Ascending aorta (tissue), 2 donors: ENCODE measurements at places on chromosomes 2 and 18. TPM values are rescaled to one million over a fixed set of nuclear protein-coding genes. Genes with fewer than 3 reads are reported as not detected.

DNA sequence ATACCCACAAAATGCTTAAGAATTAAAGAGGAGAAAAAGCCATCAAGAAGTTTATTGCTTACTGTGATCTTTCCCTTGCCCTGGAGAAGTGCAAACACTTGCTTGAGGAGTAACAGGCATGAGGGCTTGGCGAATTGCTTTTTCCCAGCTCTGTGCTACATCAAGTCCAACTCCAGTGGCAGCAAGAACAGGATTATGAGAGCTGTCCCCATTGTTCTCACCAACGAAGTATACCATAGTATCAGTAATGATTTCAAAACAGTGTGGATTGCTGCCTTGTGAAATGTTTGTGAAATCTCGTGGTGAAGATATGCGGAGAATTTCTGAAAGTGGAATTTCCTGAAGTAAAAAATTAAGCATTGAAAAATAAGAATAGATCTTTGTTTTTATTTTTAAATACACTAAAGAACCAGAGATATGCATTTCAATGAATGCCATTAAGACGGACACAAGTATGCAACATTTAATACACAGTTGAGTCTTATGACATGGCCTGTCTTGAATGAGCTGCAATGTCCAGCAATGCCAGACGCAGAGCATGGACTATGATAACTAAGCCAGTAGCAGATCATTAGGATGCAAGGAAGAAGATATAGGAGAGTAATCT is 43.0 kb downstream of the NDUFAF7 start:
- H3K36me3 ChIP-seq = peaks cover 21% of the 10 kb centered on the region
- H3K4me1 ChIP-seq = no peaks in the 10 kb centered on the region
- no peak overlapping the region for H3K27ac ChIP-seq
- no peak overlapping the region for H3K4me3 ChIP-seq
- no peaks in the 10 kb centered on the region for H3K27me3 ChIP-seq

- H3K27me3 ChIP-seq = no peaks in the 10 kb centered on the region
- no peak overlapping the region for H3K27ac ChIP-seq
- H3K4me1 ChIP-seq = no peaks in the 10 kb centered on the region
- no peak overlapping the region for H3K4me3 ChIP-seq
- H3K36me3 ChIP-seq = no peaks in the 10 kb centered on the region
Measured at GRCh38 chr2:105118960-105119359, 81.1 kb downstream of the MRPS9 start.

GRCh38 chr2:23373666-23374065 is 11.3 kb upstream of the KLHL29 start:
- no peaks in the 10 kb centered on the region for H3K36me3 ChIP-seq
- no peaks in the 10 kb centered on the region for H3K4me1 ChIP-seq
- DNase-seq = no peak
- no peak overlapping the region for H3K27ac ChIP-seq

- no peak overlapping the region for H3K4me3 ChIP-seq
- H3K36me3 ChIP-seq = peaks cover 67% of the 10 kb centered on the region
- no peaks in the 10 kb centered on the region for H3K27me3 ChIP-seq
- no peaks in the 10 kb centered on the region for H3K4me1 ChIP-seq
- no peak for DNase-seq
- H3K27ac ChIP-seq = no peak overlapping the region
Measured at GRCh38 chr2:230496891-230497290, 80.9 kb downstream of the SP100 start.

DNA sequence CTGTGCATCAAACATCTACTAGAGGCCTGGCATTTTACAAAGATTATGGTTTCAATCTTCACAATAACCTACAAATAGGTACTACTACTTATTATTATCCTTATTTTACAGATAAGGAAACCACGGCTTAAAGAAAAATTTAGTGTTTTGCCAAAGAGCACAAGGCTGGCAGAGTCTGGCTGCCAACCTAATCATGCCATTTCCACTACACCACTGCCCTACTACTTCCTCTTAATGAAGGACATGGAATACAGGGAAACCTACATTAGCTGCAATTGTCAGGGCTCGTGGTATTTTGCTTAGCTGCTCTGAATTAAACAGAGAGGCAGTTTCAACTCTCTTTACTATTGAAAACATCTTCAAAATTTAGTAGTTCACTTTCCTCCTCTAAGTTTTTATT is 5.9 kb downstream of the MBOAT2 start:
- no peaks in the 10 kb centered on the region for H3K27me3 ChIP-seq
- peaks cover 12% of the 10 kb centered on the region for H3K4me1 ChIP-seq
- no peaks in the 10 kb centered on the region for H3K36me3 ChIP-seq
- H3K27ac ChIP-seq = peak overlapping the region; percentile 4
- DNase-seq = no peak
- H3K4me3 ChIP-seq = no peak overlapping the region

GRCh38 chr2:100243631-100244030 is 78.7 kb downstream of the LONRF2 start:
- H3K27me3 ChIP-seq = no peaks in the 10 kb centered on the region
- DNase-seq = no peak
- H3K27ac ChIP-seq = no peak overlapping the region

DNA sequence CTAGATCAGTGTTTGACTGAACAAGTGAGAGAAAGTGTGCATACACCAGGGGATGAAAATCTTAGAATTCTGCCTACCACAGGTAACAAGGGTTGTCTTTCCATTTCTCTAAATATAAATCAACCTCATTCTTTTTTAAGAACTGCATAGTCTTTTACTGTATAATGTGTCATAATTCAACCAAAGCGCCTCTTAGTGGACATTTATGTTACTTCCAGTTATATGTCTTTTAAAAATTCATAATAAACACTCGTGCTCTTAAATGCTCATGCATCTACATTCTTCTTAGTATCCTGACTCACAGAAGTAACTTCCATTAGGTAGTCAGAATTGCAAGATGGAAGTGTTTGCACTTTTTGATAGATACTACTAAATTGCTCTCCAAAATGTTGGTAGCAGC is 76.2 kb downstream of the CHRNA1 start:
- no peak overlapping the region for H3K4me3 ChIP-seq
- no peaks in the 10 kb centered on the region for H3K4me1 ChIP-seq
- no peak for DNase-seq
- H3K27ac ChIP-seq = no peak overlapping the region
- no peaks in the 10 kb centered on the region for H3K36me3 ChIP-seq

- no peak overlapping the region for H3K4me3 ChIP-seq
- no peak overlapping the region for H3K27ac ChIP-seq
- DNase-seq = no peak
- no peaks in the 10 kb centered on the region for H3K36me3 ChIP-seq
Measured at GRCh38 chr2:8502316-8502715, 179.5 kb upstream of the ID2 start.

GRCh38 chr2:135916207-135916606 is 40.0 kb upstream of the MCM6 start:
- H3K27me3 ChIP-seq = no peaks in the 10 kb centered on the region
- no peak overlapping the region for H3K4me3 ChIP-seq
- peaks cover 6% of the 10 kb centered on the region for H3K36me3 ChIP-seq
- H3K4me1 ChIP-seq = no peaks in the 10 kb centered on the region

- peaks cover 7% of the 10 kb centered on the region for H3K4me1 ChIP-seq
- H3K4me3 ChIP-seq = no peak overlapping the region
- no peak for DNase-seq
- no peak overlapping the region for H3K27ac ChIP-seq
- no peaks in the 10 kb centered on the region for H3K27me3 ChIP-seq
- no peaks in the 10 kb centered on the region for H3K36me3 ChIP-seq
Measured at GRCh38 chr18:46910856-46911255, 6.5 kb downstream of the PIAS2 start.

GRCh38 chr2:31886700-31887099 is 124.1 kb downstream of the MEMO1 start:
- H3K36me3 ChIP-seq = no peaks in the 10 kb centered on the region
- no peak for DNase-seq
- no peak overlapping the region for H3K27ac ChIP-seq
- H3K4me1 ChIP-seq = no peaks in the 10 kb centered on the region
- no peaks in the 10 kb centered on the region for H3K27me3 ChIP-seq

DNA sequence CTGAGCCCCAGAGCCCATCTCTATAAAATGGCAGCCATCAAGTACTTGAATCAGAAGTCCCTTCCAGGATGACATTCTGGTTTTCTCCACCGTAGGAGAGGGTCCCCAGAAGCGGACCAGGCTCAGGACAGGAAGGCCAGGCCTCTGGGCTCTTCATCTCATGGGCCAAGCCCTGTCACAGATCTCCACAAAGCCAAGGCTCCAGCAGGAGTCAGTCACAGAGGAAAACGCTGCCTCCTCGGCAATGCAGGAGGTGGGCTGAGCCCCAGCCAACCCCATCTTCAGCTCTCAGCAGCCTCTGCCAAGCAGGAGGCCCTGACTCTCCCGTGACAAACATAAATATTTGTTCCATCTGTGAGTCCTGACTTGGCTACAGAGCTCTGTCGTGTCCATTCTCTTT is 39.4 kb upstream of the GPAT2 start:
- DNase-seq = no peak
- H3K27me3 ChIP-seq = no peaks in the 10 kb centered on the region
- no peak overlapping the region for H3K4me3 ChIP-seq
- no peak overlapping the region for H3K27ac ChIP-seq

DNA sequence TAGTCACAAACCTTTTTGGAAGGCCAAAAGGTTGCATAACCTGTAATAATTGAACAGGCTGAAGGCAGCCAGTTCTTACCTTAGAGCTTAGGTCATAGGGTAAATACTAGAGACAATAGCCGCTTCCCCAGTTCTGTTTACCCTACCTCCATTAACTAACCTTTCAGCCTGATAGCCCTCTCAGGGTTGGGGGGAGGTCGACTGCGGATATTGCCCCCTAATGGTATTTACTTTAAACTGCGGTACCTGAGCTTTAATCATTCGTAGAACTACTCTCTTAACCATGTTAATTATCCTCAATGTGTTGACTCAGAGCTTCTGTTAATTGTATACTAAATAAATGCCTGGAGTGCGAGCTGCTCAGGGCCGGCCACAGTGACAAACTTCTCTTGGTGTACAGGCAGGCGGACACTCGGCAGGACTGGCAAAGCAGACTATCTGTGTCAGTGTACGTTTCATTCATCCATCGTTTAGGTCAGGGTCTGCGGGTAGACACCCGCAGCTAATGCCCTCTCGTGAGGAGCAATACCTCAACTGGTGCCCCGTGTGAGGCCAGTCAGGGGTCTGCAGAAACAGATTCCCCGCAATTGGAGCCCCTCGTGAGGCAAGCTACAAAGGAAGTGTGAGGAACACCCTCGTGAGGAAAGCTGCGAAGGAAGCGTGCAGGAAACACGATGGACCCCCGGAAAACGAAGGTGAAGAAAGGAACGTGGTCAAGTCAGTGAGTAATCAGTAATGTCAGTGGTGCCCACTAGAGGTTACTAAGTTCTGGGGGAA is 115.3 kb upstream of the SCN7A start:
- no peak for DNase-seq
- no peaks in the 10 kb centered on the region for H3K4me1 ChIP-seq

DNA sequence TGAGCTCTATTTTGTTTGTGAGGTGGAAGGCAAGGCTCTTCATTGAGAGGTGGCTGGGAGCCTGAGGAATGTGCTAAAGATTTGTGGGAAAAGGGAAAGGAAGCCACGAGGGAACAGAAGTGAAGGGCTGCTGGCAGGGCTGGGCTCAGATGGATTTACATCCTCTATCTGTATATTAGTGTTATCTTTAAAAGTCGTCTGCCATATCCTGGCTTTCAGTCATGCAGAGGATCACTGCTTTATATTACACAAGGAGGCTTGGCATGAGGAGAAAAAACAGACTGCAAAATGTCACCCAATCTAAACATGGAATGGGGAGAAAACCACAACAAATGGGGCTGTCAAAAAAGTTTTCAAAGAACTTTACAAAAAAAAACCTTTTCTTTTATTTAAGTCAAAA is 434.4 kb downstream of the HRH4 start:
- H3K4me3 ChIP-seq = no peak overlapping the region
- H3K27ac ChIP-seq = no peak overlapping the region
- H3K27me3 ChIP-seq = no peaks in the 10 kb centered on the region
- DNase-seq = no peak
- no peaks in the 10 kb centered on the region for H3K36me3 ChIP-seq

GRCh38 chr18:34624551-34624950 is 85.5 kb upstream of the DTNA start:
- DNase-seq = no peak
- no peaks in the 10 kb centered on the region for H3K36me3 ChIP-seq
- H3K27ac ChIP-seq = no peak overlapping the region
- H3K4me3 ChIP-seq = no peak overlapping the region
- no peaks in the 10 kb centered on the region for H3K27me3 ChIP-seq

LHCGR gene
- not detected for total RNA-seq

SH2D6 gene
- total RNA-seq = not detected

TBR1 gene
- not detected for total RNA-seq
